ENCODE measurements at places on chromosomes 2 and 18.
A peak's percentile ranks its signal among the peaks of the same experiment; 100 is the strongest.

GRCh38 chr2:11144077-11144737 is 11.1 kb upstream of the SLC66A3 start:
- DNase-seq = no peak

- no peak for DNase-seq
Observed at GRCh38 chr18:3041843-3042242, 28.9 kb upstream of the LPIN2 start.

DNA sequence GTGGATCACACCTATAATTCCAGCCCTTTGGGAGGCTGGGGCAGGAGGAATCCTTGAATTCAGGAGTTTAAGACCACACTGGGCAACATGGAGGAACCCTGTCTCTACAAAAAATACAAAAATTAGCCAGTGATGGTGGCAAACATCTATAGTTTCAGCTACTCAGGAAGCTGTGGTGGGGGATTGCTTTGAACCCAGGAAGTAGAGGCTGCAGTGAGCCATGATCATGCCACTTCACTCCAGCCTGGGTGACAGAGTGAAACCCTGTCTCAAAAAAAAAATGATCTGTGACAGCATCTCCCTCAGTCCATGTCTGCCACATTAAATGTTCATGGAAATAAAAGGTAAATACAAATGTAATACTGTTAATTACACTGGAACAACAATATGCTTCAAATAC is 121.4 kb upstream of the COL5A2 start:
- peak; percentile 35 for DNase-seq

DNA sequence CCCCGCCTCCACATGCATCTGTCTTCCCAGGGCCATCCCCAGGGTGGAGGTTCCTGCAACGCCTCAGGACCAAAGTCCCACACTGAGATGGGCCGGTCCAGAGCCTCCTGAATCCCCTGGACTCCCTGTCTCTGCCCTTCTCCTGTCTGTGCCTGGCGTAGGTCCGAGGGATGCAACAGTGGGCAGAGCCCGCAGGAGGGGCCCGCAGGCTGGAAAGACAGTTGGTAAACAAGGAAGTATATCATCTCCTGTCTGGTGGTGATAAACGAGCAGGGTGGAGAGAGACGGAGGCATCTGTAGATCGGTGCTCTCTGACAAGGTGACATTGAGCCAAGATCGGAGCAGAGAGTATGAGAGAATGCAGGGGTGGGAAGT is 72.6 kb upstream of the RAB6C start:
- no peak for DNase-seq

- no peak for DNase-seq
Observed at GRCh38 chr2:182980115-182980514, 58.1 kb downstream of the NCKAP1 start.

Measured in activated naive CD8-positive, alpha-beta T cell treated with anti-CD3 and anti-CD28 coated beads for 36 hours (primary cell).